Right lobe of liver (tissue), 6 donors: ENCODE measurements at places on chromosomes 3 and 15. TPM values are rescaled to one million over a fixed set of nuclear protein-coding genes. Genes with fewer than 3 reads are reported as not detected.

- H3K4me1 ChIP-seq: no peaks in the 10 kb centered on the region
- H3K36me3 ChIP-seq: no peaks in the 10 kb centered on the region
- no peak overlapping the region for H3K27ac ChIP-seq
- H3K4me3 ChIP-seq: no peak overlapping the region
- DNase-seq: no peak
Measured at GRCh38 chr15:81351651-81352050, 22.4 kb downstream of the TMC3 start.

DNA sequence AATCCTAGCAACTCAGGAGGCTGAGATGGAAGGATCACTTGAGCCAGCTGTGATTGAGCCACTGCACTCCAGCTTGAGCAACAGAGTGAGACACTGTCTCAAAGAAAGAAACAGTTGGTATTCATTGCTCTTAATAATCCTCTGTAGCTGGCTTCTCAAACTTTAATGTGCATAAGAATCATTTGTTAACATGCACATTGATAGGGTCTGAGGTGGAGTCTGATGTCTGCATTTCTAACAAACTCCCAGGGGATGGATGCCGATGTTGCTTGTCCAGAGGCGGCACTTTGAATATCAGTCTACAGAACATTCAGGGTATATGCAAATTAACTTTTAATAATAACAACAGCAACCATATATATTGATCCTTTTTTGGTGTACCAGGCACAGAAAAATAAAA is 39.9 kb downstream of the NKIRAS1 start:
- DNase-seq: no peak
- no peaks in the 10 kb centered on the region for H3K27me3 ChIP-seq
- peaks cover 10% of the 10 kb centered on the region for H3K4me1 ChIP-seq
- H3K36me3 ChIP-seq: no peaks in the 10 kb centered on the region
- no peak overlapping the region for H3K27ac ChIP-seq
- no peak overlapping the region for H3K4me3 ChIP-seq

GRCh38 chr3:37029516-37030163 is 36.3 kb downstream of the MLH1 start:
- no peaks in the 10 kb centered on the region for H3K27me3 ChIP-seq
- H3K4me3 ChIP-seq: no peak overlapping the region
- H3K27ac ChIP-seq: peak overlapping the region; percentile 62

DNA sequence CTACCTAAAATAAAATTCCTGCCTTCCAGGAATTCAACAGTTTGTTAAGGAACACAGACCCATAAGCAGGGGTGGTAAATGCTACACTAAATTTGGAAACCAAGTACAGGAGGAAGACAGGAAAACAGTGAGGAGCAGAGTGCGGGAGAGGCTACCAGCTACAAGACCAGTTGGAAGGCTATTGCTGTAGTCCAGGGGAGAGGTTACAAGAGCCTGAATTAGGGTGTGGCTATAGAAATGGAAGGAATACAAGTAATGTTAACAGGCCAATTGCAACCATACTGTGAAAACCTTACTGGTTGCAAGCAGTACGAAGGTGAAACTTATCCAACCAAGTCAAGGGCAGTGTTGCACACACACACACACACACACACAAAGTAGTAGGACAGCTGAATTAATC is 880 bp upstream of the ARMC8 start:
- H3K4me3 ChIP-seq: no peak overlapping the region
- DNase-seq: no peak
- no peaks in the 10 kb centered on the region for H3K27me3 ChIP-seq
- H3K36me3 ChIP-seq: no peaks in the 10 kb centered on the region
- H3K4me1 ChIP-seq: peaks cover 7% of the 10 kb centered on the region
- H3K27ac ChIP-seq: no peak overlapping the region

- no peaks in the 10 kb centered on the region for H3K27me3 ChIP-seq
- H3K36me3 ChIP-seq: no peaks in the 10 kb centered on the region
- peak overlapping the region; percentile 60 for H3K27ac ChIP-seq
- H3K4me1 ChIP-seq: no peaks in the 10 kb centered on the region
- DNase-seq: peak; percentile 63
Measured at GRCh38 chr3:9898467-9899241, 4.0 kb upstream of the IL17RE start.

DNA sequence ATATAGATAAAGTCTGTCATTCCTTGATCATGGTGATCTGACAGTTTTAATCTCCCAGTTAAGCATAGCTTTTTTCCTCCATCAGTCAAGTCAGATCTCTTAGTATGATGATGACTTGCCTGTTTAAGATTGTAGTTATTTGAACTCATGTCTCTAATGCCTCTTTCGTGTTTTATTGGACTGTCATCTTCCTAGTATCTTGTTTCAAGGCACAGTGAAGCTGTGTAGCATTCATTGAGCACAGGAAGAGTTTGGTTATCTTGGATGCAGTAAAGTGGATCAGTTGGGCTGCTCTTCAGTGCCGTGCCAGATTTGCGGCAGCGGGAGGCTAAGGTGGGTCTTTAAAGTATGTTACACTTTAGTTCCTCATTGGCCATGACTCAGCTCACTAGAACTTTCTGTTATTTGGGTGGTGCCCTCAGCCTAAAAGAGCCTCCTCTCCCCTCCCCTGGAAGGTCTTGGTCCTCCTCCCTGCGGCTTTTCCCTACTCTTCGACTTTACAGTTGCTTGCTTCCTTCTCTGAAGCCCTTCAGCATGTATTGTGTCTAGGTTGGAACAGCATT is 45.7 kb upstream of the SKOR1 start:
- no peak overlapping the region for H3K27ac ChIP-seq
- H3K4me1 ChIP-seq: no peaks in the 10 kb centered on the region

- no peaks in the 10 kb centered on the region for H3K27me3 ChIP-seq
- DNase-seq: no peak
- H3K27ac ChIP-seq: no peak overlapping the region
- H3K36me3 ChIP-seq: no peaks in the 10 kb centered on the region
Measured at GRCh38 chr3:98360681-98361080, 7.0 kb downstream of the OR5K4 start.

GRCh38 chr3:183272791-183273190 is 19.7 kb downstream of the B3GNT5 start:
- H3K4me3 ChIP-seq: no peak overlapping the region
- H3K27ac ChIP-seq: no peak overlapping the region
- no peak for DNase-seq

GRCh38 chr3:33639889-33640288 is 78.2 kb downstream of the CLASP2 start:
- no peaks in the 10 kb centered on the region for H3K4me1 ChIP-seq
- H3K27me3 ChIP-seq: no peaks in the 10 kb centered on the region
- DNase-seq: no peak
- no peaks in the 10 kb centered on the region for H3K36me3 ChIP-seq

- DNase-seq: peak; percentile 86
- H3K4me1 ChIP-seq: no peaks in the 10 kb centered on the region
- H3K27ac ChIP-seq: peak overlapping the region; percentile 95
- no peaks in the 10 kb centered on the region for H3K36me3 ChIP-seq
Measured at GRCh38 chr3:194134231-194134756, 1.7 kb upstream of the HES1 start.

- H3K27me3 ChIP-seq: no peaks in the 10 kb centered on the region
- H3K4me3 ChIP-seq: no peak overlapping the region
- H3K4me1 ChIP-seq: no peaks in the 10 kb centered on the region
- H3K27ac ChIP-seq: no peak overlapping the region
Measured at GRCh38 chr15:34161329-34161963, 48.5 kb downstream of the KATNBL1 start.

DNA sequence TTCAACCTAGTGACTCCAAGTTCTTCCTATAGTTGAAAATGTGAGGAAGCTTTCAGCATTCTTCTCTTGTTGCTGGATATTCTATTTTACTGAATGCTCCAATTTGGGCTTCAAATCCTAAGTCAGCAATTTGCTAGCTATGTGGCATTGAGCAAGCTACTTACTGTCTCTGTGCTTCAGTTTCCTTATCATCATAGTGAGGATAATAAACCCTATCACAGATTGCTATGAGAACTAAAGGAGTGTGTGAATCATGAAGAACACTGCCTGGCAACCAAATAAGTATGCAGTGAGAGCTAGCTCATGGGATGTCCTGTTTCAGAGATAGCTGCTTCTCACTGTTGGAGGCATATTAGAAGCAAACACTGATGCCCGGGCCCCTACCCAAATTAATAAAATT is 163.8 kb upstream of the CDIN1 start:
- H3K4me3 ChIP-seq: no peak overlapping the region
- no peak for DNase-seq
- H3K27ac ChIP-seq: no peak overlapping the region
- H3K27me3 ChIP-seq: no peaks in the 10 kb centered on the region
- H3K36me3 ChIP-seq: no peaks in the 10 kb centered on the region
- H3K4me1 ChIP-seq: no peaks in the 10 kb centered on the region

DNA sequence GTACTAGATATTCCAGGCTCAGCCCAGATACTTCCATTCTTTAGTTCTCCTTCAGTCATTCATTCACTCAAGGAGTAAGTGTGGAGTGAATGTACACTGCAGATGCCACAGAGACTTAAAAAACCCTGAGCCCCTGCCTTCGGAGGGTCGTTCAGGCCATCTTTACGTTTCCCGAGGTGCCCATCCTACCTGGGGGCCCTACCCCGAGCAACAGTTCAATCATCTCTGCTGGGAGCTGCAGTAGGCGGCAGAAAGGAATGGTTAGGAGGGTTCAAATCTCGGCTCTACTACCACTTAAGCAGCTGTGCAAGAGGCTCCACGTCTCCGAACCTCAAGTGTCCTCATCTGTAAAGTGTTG is 613 bp downstream of the SEC13 start:
- H3K4me3 ChIP-seq: peak overlapping the region; percentile 98
- no peaks in the 10 kb centered on the region for H3K4me1 ChIP-seq

DNA sequence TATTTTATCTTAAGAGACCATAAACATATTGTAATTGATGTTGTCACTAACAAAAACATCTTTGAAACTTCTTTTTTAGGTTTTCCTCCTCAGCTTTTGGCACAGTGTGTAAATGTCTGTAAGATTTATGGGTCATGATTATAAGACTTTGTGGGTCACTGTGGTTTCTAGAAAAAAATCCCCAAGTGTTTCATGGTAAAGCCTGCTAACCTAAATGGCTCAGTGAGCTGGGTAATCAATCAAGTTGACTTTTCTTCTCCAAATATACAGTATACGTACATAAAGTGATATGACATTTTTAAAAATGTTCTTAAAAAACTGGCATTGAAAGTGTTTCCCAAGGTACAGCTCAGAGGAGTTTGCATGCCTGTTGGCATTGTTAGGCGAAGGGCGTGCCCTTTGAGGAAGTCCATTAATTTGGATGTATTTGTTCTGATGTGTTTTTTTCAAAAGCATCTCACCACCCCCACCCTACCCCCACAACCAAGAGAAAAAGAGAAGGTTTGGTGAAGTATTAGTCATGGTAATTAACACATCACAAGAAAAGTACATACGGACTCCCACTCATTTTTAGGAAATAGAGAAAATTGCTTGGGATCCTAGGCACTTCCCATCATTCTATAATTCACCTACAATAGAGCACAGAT is 385.4 kb upstream of the LRRC3B start:
- H3K36me3 ChIP-seq: no peaks in the 10 kb centered on the region
- DNase-seq: no peak
- H3K4me3 ChIP-seq: no peak overlapping the region
- no peaks in the 10 kb centered on the region for H3K4me1 ChIP-seq

GRCh38 chr15:89645680-89646079 is 9.6 kb downstream of the KIF7 start:
- H3K27ac ChIP-seq: no peak overlapping the region
- no peaks in the 10 kb centered on the region for H3K36me3 ChIP-seq

DNA sequence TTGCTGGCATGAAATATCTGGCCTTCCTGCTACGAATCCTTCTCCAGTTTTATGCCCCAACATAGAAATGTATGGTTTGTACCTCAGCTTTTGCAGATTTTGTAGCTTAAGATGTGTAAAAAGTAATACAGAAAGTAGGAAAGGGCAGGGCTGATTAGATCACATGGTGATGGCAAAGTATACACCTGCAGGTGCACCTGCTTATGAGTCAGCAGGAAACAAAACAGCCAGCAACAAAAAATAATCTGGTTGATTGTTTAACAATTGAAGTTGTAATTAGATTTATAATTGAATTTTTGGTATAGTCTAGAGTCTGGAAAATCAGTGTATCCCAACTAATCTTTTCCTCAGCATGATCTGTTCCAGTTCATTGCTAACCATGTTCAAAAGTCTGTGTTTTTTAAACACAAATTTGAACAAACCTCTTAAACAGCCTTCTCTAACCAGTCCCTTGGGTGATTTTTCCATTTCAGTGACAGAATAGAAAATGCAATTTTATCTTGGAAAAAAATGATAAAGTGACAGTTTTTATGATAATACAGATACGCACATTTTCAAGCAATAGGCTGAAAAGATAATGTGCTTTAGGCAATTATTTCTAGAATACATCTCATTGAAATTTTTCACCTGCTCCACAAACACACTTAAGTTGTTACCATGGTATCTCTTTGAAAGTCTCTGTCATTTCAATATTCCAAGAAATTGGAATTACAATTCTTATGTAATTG is 477.4 kb downstream of the NAALADL2 start:
- no peak overlapping the region for H3K4me3 ChIP-seq
- no peaks in the 10 kb centered on the region for H3K4me1 ChIP-seq

DNA sequence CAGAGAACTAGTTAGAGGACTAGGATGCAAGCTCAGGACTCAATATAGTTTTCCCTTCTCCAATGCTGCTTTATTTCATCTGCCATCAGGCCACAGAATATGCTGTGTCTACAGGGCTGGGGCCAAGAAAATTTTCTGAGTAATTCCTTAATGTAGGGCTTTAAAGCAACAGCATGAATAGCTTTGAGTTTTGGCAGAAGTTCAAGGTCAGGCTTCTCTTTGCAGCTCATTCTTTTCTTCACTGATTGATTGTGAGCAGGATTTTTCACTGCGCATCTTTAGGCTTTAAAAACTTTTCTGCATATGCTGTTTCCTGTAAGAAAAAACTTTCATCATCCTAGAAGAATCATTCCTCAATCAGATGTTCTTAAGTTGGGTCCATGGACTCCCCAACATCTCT is 4.6 kb downstream of the TMEM108 start:
- peaks cover 14% of the 10 kb centered on the region for H3K27me3 ChIP-seq

DNA sequence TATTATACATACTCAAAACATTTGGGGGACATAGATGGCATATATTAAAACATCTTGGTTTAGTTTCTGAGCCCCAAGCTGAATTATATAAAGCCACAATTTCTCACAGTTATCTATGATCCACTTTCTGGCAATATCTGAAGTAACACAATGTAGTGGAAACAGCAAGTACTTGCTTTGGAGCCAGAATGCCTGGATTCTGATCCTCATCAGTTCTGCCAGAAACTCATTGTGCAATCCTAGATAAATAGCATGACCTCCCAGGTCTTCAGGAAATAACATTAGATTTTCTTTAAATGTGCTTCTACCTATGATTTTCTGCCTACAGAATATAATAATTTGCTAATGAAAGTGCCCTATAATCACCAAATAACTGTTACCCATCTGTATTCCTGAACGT is 544.9 kb downstream of the NAALADL2 start:
- peak overlapping the region; percentile 38 for H3K27ac ChIP-seq
- no peaks in the 10 kb centered on the region for H3K4me1 ChIP-seq
- H3K27me3 ChIP-seq: no peaks in the 10 kb centered on the region
- DNase-seq: no peak

GRCh38 chr15:89186803-89187202 is 34.6 kb downstream of the RLBP1 start:
- DNase-seq: no peak
- no peak overlapping the region for H3K27ac ChIP-seq
- H3K36me3 ChIP-seq: peaks cover 81% of the 10 kb centered on the region
- no peaks in the 10 kb centered on the region for H3K27me3 ChIP-seq
- H3K4me1 ChIP-seq: no peaks in the 10 kb centered on the region
- no peak overlapping the region for H3K4me3 ChIP-seq

Gene CHST14
- 4.7 TPM for total RNA-seq

Gene ACKR4
- 0.18 TPM for total RNA-seq

Gene CYP8B1
- total RNA-seq: 320 TPM

Gene IVD
- 203 TPM for total RNA-seq

Gene OR5K2
- not detected for total RNA-seq
